ENCODE measurements at places on chromosomes 6 and 20. TPM values are rescaled to one million over a fixed set of nuclear protein-coding genes. Genes with fewer than 3 reads are reported as not detected.

DNA sequence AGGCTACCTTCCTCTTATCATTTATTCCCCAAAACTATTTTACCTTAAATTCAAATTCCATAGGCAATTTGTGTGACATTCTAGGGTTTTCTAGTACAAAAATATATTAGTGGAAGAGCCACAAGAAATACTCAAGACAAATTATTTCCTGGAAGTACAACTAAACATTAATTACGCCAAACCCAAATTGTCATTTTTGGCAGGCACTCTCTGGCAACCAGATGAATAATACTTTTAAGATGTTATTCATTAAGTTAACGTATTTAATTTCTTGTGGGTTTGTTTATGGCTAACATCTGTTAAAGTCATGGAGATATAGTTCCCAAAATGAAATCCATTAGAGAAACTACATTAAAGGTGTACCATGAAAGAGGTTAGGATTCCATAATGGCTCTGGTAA lies 40.5 kb downstream of the HMGN3 start:
- DNase-seq: no peak

GRCh38 chr6:6393069-6393529 lies 72.6 kb upstream of the F13A1 start:
- DNase-seq: no peak

- no peak for DNase-seq
Measured at GRCh38 chr6:16999491-17000436, 102.1 kb upstream of the STMND1 start.

Gene TMEM200A
- total RNA-seq: 4.3 TPM

Gene MEI4
- not detected for total RNA-seq

GRCh38 chr6:36827261-36828079 lies 11.8 kb downstream of the CPNE5 start:
- DNase-seq: no peak

Measured in lower lobe of right lung (tissue), 2 donors.